Sigmoid colon (tissue), 7 donors: ENCODE measurements at places on chromosomes 13 and 19. TPM values are rescaled to one million over a fixed set of nuclear protein-coding genes. Genes with fewer than 3 reads are reported as not detected.

DNA sequence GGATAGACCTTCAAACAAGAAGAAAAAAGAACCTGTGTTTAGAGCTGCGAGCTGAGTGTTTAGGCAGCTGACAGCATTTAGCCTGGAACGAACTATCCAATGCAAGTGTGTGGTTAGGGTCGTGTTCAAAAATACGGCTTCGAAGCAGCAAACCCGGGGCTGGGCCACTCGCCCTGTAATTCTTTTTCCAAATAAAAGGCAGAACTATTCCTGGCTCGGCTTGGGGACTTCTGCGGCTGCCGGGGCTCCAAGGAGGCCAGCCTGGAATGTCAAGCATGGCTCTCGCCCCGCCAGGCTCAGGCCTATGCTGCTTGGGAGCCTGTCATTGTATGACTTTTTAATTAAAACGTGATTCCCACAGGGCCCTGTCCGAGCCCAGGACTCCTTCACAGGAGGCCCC, 51.7 kb upstream of the KLF2 start:
- peaks cover 19% of the 10 kb centered on the region for H3K4me1 ChIP-seq
- peak overlapping the region; percentile 79 for H3K27ac ChIP-seq
- H3K4me3 ChIP-seq = no peak overlapping the region
- DNase-seq = peak; percentile 76
- no peaks in the 10 kb centered on the region for H3K36me3 ChIP-seq

The FARSA gene
- 31.6 TPM for total RNA-seq

- H3K27ac ChIP-seq = peak overlapping the region; percentile 56
- H3K27me3 ChIP-seq = peaks cover 5% of the 10 kb centered on the region
- no peak for DNase-seq
- no peaks in the 10 kb centered on the region for H3K36me3 ChIP-seq
- no peaks in the 10 kb centered on the region for H3K4me1 ChIP-seq
- H3K4me3 ChIP-seq = no peak overlapping the region
These were observed 9.9 kb downstream of the IRF2BP1 start for GRCh38 chr19:45876161-45876410.

DNA sequence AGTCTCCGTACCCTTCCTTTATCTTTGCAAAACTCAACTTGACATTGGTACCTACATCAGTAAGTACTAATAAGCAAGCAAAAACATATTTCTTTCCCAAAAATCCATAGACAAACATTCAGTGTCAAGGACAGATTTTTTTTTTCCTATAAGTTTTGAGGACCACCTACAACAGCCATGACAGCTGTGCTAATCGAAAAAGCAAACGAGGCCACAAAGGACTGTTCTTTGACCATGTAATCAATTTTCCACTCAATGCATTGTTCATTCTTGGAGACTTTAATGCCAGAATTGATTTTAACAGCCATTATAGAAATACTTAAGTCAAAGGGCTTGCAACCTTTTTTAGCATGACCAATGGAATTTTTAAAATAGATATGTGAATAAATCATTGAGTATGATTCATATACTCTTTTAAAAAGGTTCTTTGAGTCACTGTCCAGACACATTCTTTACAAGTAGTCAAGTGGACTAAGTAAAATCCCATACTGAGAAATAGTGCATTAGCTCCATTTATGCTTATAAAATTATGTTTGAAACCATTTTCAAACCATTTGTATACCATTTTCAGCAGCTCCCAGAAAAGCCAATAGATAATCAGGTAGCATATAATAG, 323.9 kb downstream of the MZT1 start:
- no peak for DNase-seq
- H3K27ac ChIP-seq = no peak overlapping the region

GRCh38 chr13:52599848-52600603, 42.2 kb upstream of the HNRNPA1L2 start:
- H3K4me3 ChIP-seq = peak overlapping the region; percentile 65
- no peaks in the 10 kb centered on the region for H3K36me3 ChIP-seq
- peaks cover 10% of the 10 kb centered on the region for H3K4me1 ChIP-seq
- peak overlapping the region; percentile 86 for H3K27ac ChIP-seq
- H3K27me3 ChIP-seq = no peaks in the 10 kb centered on the region
- DNase-seq = no peak

The MAB21L1 gene
- total RNA-seq = 1.6 TPM

The KMT5C gene
- total RNA-seq = 10.2 TPM

The TMEM255B gene
- total RNA-seq = 4.3 TPM

- no peaks in the 10 kb centered on the region for H3K4me1 ChIP-seq
- no peaks in the 10 kb centered on the region for H3K27me3 ChIP-seq
- no peak overlapping the region for H3K27ac ChIP-seq
- no peak overlapping the region for H3K4me3 ChIP-seq
- no peaks in the 10 kb centered on the region for H3K36me3 ChIP-seq
These were observed 52.8 kb downstream of the RUBCNL start for GRCh38 chr13:46334035-46334822.

GRCh38 chr13:24511816-24512196, 772 bp downstream of the PARP4 start:
- H3K27ac ChIP-seq = peak overlapping the region; percentile 88
- H3K27me3 ChIP-seq = no peaks in the 10 kb centered on the region
- peaks cover 13% of the 10 kb centered on the region for H3K4me1 ChIP-seq
- no peaks in the 10 kb centered on the region for H3K36me3 ChIP-seq
- peak overlapping the region; percentile 85 for H3K4me3 ChIP-seq

DNA sequence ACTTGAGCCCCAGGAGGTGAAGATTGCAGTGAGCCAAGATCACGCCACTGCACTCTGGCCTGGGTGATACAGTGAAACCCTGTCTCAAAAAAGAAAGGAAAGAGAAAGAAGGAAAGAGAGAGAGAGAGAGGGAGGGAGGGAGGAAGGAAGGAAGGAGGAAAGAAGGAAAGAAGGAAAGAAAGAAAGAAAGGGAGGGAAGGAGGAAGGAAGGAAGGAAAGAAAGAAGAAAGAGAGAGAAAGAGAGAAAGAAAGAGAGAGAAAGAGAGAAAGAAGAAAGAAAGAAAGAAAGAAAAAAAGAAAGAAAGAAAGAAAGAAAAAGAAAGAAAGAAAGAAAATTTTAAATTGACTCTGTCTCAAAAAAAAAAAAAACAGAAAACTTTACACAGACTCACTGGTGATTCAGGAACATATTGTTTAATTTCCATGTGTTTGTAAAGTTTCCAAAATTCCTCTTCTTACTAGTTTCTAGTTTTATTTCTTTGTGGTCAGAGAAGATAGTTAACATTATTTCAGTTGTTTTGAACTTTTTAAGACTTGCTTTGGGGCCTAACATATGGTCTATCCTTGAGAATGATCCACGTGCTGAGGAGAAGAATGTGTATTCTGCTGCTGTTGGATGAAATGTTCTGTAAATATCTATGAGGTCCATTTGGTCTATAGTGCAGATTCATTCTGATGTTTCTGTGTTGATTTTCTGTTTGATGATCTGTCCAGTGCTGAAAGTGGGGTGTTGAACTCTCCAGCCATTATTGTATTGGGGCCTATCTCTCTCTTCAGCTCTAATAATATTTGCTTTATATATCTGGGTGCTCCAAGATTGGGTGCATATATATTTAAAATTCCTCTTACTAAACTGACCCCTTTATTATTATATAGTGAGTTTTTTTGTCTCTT, 204.4 kb upstream of the SERP2 start:
- no peaks in the 10 kb centered on the region for H3K4me1 ChIP-seq
- no peak for DNase-seq
- H3K27me3 ChIP-seq = no peaks in the 10 kb centered on the region
- no peak overlapping the region for H3K4me3 ChIP-seq
- H3K36me3 ChIP-seq = no peaks in the 10 kb centered on the region
